Effector CD4-positive, alpha-beta T cell (primary cell): ENCODE measurements at places on chromosomes 3 and 15.

DNA sequence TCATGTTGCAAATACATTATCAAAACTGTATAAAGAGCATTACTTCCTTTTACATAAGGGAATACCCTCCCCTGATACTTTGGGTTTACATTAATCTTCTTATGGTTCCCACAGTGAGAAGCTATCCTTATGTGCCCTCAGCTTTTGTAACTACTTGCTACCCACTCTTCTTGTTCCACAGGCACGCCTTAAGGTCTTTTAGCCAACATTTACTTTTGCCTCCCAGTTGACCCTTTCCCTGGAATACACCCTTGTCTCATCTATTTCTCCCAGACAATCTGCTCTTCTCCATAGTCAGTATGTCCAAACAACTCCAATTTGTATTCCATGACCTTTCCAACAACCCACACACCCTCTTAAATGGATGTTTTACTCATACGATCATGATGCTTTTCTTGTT, 116.8 kb upstream of the COL8A1 start:
- no peak for DNase-seq

- no peak for DNase-seq
Observed at GRCh38 chr3:185153861-185154629, 1.2 kb upstream of the C3orf70 start.

GRCh38 chr15:39801641-39802309, 19.1 kb upstream of the FSIP1 start:
- DNase-seq, result no peak

- no peak for DNase-seq
Observed at GRCh38 chr3:33092496-33093254, 4.3 kb downstream of the GLB1 start.

DNA sequence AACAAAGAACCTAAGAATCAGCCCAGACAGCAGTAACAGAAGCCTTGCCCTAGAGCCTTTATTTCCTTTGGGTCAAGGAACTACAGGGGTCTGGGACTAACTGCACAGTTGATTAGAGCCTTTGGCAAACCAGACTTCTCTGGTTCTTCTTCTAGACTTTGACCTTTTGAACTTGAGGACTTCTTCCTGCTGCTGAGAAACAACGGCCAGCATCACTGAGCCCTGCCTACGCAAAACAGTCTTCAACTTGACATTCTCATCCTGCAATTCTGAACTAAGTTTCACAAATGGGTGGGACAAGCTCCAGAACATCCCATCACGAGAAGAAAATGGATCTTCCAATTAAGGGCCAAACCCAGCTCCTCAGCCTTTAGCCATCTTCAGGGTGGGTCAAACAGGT, 31.4 kb downstream of the CMTM6 start:
- DNase-seq, result no peak

DNA sequence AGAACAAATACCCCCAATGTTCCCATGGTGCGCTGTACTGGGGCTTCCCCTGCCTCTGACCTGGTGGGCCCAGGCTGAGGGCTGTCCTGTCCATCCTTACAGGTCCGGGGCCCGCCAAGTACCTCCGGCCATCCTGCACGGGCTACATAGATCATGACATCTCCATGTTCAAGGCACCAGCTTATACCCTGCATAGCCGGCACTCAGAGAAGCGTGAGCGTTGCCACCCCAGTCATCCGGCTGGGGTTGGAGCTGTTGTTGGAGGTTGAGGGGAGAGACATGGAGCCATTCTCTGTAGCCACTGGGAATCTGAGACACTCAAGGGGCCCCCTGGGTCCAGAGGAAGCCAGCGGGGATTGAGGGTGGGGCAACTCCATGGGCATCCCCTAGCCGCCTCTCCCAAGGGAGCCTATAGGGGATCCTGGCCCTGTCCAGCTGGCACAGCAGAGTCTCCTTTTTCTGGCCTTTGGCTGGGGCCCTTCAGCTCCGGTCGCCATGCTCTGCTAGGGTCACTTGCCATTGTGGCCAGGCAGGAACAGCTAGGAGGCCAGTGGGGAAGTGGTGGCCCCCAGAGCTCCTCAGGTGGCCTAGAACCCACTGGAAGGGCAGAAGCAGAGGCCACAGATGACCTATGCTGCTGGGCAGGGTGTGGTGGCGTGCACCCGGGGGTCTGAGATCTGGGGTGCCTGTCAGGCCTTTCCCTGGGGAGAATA, 12.5 kb upstream of the CSPG4 start:
- DNase-seq, result no peak

GRCh38 chr3:151387842-151388241, 3.3 kb upstream of the P2RY12 start:
- no peak for DNase-seq
